Activated CD8-positive, alpha-beta memory T cell treated with anti-CD3 and anti-CD28 coated beads, Interleukin-2, amount 50 U/mL, for 4 hours (primary cell): ENCODE measurements at places on chromosomes 6 and 20.

DNA sequence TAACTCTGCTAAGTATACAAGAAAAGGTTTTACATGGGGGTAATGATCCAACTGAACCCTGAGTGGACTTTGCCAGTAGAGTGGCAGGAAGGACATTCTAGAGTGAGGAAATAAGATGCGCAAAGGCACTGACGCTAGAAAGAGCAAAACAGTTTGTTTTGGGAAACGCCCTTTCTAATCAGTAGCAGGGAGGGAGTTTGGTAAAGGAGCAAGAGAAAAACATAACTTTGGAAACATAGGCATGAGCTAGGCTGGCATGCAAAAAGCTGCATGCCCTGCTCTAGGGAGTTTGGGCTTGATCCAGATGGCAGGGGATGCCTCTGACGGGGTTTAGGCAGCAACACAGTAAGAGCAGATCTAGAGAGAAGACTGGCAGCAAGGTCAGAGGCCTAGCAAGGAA lies 135.2 kb downstream of the DST start:
- no peak for DNase-seq

GRCh38 chr6:96075826-96076225 lies 60.1 kb downstream of the FUT9 start:
- no peak for DNase-seq

DNA sequence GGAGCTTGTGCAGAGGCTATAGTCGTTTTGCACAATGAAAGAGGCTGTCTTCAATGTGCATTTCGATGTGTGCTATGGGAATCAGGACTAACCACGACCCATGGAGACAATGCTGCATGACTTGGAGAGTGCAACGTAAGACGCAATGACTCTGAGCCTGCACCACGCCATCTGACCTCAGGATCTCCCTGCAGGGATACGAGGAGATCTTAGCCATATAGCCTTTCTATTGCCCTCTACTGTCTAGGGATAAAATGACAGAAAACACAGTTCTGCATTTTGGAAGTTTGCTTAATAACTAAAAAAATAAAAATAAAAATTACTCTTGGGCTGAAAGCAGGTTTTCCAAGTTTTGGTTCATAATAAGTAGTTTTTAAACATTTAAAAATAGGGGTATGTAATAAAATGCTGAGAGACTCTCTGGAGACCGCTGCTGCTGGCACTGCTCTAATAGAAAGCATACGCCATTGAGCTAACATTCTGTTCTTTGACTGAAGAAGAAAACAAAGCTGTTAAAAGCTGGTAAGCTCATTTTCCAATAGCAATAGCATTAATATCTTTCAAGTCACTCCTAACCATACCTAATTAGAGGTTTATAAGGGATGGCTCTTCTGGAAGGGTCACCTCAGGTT lies 87.2 kb downstream of the PDE7B start:
- no peak for DNase-seq

DNA sequence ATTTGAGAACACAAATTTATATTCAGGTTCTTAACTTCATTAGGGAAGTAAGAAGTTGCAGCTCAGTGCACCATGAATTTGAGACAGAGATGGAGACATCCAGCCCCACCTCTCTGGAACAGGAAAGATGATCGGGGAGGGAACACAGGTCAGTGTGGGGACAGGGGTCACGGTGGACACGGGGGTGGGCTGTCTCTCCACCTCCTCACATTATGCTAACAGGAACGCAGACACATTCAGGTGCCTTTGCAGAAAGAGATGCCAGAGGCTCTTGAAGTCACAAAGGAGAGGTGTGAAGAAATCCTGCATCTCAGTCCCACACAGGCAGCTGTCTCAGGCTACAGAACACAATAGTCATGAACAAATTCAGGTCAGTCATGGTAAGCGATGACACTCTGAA lies 3.1 kb downstream of the HLA-C start:
- DNase-seq = no peak

- DNase-seq = no peak
Observed at GRCh38 chr20:20712004-20712473, 405 bp downstream of the RALGAPA2 start.

DNA sequence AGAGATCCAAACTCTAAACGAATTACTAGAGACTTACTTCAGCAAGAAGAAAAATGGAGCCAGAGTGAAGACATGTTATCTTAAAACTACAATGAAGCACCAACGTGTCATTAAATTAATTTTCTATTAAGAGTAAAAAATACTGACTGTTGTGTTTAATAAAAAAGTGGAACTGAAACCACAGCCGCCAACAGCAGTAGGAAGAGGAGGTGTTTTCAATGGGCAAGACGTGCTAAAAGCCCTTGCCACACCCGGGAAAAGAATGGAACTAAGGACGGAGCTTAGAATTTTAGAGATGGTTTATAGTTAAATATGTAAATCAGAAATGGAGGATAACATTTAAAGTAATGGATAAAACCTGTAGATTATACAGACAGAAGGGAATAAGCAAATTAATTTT lies 608.7 kb downstream of the TFAP2A start:
- no peak for DNase-seq

DNA sequence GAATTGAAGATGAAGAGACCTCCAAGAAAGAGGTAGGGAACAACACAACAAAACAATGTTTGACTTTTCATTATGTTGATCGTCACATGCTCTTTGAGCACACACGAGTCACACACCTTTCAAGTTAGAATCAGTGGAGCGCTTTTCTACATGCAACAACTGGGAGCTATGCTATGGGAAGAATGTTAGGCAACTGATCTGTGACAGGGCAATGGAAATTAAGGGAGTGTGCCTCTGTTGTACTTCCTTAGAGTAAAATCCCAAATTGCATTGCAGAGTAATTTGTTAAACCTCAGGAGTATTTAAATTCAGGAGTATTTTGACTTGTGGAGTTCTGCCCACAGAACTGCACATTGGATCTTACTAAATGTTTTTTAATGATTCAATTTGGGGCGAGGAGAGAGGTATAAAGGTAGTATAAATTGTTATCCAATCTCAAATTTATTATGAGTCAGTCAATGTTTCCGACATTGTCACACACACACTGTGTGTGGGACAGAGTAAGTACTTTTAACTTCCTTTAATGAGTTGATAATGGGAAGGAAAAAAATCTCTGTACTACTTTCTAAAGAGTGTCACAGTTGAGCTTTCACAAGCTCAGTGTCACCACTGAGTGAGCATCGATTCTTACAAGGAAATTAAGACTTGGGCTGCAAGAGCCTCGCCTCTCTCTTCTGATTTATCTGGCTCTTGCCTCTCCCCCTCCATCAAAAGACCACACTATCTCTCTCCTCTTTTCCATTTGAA lies 10.7 kb downstream of the GNAS start:
- no peak for DNase-seq

- no peak for DNase-seq
Observed at GRCh38 chr6:95648636-95649035, 71.3 kb downstream of the MANEA start.

- no peak for DNase-seq
Observed at GRCh38 chr20:44598423-44599305, 16.3 kb downstream of the PKIG start.

DNA sequence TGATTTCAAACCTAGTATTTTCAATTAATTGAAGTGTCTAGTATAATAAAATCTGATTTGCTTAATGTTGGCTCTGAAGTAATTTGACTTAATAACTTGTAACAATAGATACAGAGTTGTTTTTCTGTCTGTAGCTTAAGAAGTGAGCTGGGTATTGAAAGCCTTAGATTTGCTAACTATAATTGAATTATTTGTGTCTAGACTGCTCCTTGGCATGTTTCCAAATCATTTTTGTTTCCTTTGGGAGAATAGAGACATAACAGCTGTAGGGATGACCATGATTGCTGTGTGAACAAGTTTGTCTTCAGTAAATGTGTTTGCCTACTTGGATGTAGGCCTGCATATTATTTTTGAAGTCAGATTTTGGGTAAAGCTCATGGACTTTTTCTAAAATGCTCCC lies 115.4 kb downstream of the SCAF8 start:
- DNase-seq = no peak

GRCh38 chr6:112468359-112468758 lies 121.2 kb downstream of the RFPL4B start:
- no peak for DNase-seq

DNA sequence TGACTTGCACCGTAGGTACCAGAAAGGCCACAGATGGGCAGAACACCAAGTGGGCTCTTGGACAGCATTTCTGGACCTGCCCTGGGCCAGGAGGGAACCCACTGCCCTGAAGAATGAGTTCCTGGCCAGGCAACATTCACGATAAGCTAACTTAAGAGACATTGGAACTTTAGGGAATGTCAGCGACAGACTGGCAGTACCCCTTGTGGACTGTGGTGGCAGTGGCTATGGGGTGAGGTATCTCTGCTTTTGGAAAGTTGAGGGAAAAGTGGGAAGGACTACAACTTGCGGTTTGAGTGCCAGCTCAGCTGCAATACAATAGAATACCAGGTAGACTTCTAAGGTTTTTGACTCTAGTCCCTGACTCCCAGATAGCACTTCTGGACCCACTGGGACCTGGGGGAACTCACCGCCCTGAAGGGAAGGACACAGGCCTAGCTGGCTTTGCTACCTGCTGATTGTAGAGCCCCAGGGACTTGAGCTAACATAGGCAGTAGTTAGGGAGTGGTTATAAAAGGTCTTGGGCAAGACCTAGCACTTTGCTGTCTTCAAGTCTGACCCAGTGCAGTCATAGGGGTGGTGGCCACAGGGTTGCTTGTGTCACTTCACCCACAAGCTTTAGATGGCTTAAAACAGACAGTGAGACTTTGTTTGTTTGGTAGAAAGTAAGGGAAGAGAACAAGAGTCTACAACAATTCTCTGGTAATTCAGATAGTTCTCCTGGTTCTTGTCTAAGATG lies 617.6 kb downstream of the COL12A1 start:
- DNase-seq = no peak

- no peak for DNase-seq
Observed at GRCh38 chr6:135600086-135600702, 102.7 kb upstream of the AHI1 start.

GRCh38 chr6:160692369-160692959 lies 9.6 kb upstream of the PLG start:
- no peak for DNase-seq

DNA sequence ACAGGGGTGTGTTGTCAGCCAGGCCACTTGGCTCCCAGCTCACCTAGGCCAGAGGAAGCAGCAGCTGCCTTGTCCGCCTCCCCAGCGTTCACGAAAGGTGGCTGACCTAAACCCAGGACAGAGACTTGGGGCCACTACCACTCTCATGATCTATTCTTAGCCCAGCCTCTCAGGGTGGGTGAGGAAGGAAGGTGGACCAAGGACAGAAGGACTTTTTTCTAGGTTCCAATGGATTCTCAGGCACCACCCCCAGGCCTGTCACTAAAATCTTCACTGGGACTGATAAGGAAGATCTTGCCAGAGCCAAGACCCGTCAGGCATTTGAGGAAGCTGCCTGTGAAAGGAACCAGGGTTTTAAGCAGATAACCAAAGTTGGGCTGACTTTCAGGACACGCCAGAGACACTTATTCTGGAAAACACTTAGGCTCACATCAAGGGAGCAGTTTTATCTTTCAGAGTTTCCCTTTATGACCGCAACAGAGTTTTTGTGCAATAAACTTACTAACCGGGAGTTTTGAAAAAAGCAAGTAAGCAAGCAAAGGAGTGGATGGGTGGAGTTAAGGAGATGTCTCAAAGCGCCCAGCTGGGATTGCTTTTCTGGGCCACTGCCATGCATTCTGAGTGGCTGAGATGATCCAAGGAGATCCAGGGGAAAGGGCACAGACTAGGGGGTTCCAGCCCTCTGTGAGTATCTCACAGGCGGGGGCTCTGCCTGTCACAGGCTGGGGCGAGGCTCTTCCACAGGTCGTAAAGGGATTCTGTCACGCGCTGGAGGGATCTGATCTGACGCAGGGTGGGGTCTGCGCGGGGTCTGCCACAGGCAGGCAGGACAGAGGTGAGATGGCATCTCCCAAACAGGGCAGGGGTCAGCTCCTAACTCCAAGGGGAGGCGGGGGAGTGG lies 989 bp downstream of the FITM2 start:
- no peak for DNase-seq

- no peak for DNase-seq
Observed at GRCh38 chr6:34549026-34549803, 6.9 kb downstream of the SPDEF start.

- DNase-seq = no peak
Observed at GRCh38 chr6:87663434-87663833, 38.6 kb downstream of the AKIRIN2 start.

GRCh38 chr6:39815356-39815755 lies 23.2 kb downstream of the DAAM2 start:
- DNase-seq = no peak

DNA sequence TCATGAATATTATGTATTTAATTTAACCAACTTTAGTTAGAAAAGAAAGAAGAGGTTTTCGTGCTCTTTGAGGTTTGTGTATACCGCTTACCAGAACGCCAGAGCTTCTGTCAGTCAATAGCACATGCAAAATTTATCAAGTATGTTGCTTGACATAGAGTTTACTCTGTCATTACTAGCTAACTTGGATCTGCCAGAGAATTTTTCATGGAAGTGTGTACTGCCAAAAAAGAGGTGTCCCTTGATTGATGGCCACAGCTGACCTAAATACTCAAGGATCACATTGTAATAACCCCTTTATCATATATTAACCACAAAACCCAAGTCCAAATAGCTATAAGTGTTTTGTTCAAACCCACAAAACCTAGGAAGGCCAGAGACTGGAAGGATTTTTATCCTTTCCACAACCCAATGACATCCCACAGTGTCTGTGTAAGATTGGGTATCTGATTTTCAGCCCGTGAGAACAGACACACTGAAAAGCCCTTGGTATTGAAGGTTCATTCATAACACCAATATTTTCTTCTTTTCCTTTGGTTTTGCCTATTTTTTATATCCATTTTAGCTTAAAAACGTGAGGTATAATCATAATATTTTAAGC lies 194.0 kb upstream of the EYA4 start:
- DNase-seq = no peak

- no peak for DNase-seq
Observed at GRCh38 chr20:3763671-3764601, 3.6 kb downstream of the ADISSP start.

GRCh38 chr6:125910527-125910926 lies 46.0 kb upstream of the HINT3 start:
- no peak for DNase-seq

DNA sequence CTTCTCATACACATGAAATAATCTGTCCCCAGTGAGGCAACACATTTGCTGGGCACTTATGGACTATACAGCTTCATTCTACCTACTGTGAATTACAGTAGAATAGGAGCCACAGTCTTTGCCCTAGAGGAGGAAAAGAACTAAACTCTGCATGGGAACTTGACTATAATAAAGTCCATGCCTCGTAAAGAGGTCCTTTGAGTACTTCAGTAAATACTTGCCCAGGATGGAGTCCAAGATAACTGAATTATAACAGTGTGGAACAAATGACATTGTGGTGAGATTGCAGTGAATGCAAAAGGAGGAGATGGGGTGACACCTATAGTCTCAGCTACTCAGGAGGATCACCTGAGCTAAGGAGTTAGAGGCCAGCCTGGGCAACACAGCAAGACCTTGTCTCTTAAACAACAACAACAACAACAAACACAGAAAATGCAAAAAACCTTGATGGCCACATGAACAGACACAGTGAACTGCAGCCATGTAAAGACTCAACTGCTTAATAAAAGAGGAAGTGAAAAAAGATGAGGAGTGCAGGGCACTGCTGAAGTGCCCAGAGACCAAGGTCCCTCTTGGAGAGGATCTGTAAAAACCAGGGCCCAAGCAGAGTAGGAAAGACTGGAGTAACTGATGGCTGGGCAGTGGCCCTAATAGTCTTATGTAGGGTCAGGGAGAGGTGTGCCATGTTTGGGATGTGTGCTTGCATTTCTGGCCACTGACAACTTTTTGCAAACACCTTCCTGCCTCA lies 3.7 kb downstream of the MRPS18A start:
- DNase-seq = no peak
